ENCODE measurements at places on chromosomes 16 and 17.

GRCh38 chr17:73165616-73166404, 1.0 kb downstream of the SSTR2 start:
- no peak for DNase-seq

- no peak for DNase-seq
Measured at GRCh38 chr17:689556-690275, 24.9 kb downstream of the VPS53 start.

GRCh38 chr17:63772801-63773271, 561 bp downstream of the CCDC47 start:
- no peak for DNase-seq

- DNase-seq: no peak
Measured at GRCh38 chr17:50620858-50621257, 13.8 kb upstream of the ABCC3 start.

DNA sequence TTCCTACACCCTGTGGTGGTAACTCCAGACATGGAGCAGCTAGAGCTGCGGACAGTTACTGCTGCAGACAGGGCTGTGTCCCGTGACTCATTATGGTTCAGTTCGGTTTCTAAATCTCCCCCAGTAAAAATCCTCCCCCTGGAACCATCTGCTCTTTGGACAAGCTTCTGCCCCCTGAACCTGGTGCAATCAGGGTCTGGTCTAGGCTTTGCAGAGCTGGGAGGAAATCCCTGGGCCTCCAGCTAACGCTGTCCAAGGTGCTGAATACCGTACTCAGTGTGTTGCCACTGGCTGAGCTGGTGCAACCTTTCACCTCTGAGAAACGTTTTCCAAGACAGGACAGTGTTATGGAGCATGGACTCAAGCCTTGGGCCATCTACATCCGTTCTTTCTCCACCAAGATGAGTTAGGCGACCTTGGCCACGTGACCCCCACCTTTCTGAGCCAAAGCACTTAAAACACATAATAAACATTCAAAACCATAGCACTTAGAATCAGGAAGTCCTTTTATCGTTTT, 142.0 kb downstream of the CPPED1 start:
- peak; percentile 7 for DNase-seq

DNA sequence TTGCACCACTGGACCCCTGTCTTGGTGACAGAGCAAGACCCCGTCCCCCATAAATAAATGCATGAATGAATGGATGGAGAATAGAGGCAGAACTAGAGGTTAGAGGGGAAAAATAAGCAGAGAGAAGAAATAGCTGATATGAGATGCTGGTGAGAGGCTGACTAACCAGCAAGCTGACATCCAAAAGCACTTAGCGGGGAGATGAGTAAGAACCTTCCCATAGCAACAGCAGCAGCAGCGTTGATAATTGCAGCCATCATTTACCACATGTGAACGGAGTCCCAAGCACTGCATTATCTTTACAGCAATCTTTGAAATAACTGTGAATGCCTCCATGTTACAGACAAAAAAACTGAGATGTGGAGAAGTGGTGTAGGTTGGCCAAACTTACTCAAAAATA, 777.3 kb upstream of the EEF2KMT start:
- no peak for DNase-seq

DNA sequence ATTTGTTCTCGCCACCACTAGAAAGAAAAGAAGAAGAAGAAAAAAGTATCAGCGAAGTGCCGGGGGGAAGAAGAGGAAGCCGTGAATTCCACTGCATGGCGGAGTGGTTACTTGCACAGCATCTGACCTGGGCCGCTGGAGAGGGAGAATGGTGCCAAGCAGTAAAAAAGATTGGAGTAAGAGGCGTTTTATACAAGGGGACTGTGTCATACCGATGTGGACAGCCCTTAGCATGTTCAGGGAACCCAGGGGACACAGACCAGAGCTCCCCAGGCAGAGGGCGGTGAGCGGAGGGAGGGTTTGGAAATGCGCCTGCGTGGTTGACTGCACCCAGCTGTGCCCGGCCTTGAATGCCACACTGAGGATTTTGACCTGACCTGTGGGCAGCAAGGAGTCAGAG, 52.8 kb downstream of the PLXDC1 start:
- DNase-seq: no peak

DNA sequence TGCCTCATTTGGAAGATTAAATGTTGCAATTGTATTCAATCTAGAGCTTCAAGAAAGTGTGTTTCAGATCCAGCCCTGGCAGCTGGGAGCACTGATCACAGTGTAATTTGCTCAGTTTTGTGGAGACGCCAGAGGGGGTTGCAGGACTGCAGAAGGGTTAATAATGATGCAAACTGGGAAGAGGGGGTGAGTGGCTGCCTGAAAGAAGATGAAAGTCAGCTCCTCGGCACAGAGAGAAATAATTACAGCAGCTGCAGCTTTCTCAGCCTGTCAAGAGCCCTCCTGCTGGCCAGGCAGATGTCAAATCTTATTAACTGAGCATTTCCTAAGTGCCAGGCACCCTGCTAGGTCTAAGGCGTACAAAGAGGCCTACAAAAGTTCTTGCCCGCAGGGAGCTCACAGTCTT, 97.7 kb downstream of the ZNF18 start:
- DNase-seq: no peak

DNA sequence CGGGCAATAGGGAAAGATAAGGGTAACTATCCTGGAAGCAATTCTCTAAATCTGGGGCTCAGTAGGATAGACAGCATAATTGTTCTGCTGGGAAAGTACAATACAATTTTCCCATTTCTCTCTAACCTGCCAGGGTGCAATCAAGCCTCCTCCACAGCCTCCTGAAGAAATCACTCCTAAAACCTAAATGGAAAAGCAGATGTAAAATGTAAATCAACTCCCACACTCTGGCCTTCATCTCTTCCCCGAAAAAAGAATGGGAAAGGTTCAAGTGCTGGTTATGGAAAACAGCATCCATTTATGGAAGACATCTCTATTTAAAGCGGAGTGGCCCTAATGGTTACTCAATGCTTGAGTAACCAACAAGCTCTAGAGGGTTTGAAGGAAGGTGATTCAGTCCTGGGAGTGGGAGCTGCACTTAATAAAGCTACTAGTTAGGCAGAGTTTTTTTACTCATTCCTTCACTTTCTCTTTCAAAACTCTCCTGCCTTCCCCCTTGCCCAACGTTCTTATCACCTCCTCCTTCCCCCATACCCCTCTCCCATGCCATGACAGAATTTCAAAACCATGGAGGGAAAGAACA, 5.1 kb downstream of the MMD start:
- no peak for DNase-seq

GRCh38 chr17:47864791-47865216, 13.8 kb upstream of the SP6 start:
- DNase-seq: no peak

DNA sequence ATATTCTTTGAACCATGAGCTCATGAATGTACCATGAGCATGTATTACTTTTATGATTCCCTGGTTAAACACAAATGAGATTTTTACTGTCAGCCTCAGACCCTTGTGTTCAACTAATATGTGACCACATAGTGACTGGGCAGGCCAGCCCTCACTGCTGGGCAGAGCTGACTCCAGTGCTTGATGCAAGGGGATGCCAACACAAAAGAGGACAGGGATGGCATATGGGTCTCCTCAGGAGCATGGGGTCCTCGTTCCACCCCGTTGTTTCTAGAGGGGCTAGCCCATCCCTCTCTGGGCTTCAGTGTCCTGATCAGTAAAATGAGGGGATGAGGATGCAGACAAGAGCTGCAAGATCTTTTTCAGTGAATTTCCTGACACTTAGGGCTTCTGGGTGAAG, 19.3 kb downstream of the CFAP20 start:
- no peak for DNase-seq

DNA sequence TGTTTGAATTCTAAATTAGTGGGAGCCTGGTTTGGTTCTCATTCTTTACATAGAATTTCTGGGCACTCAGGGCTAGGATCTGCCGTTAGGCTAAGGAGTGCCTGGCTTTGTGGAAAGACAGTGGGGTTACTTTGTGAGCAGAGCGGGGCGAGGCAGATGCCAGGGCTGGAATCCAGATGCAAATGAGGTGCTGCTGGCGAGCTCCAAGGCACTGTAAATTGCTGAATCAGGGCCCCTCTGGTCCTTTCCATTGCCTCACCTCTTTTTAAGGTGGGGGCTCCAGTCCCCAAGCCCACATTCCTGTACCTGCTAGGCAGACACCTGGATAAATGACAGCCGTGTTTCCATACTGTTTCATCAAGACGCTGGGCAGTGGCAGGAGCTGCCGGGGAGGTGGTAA, 33.8 kb downstream of the PIPOX start:
- DNase-seq: no peak

- DNase-seq: no peak
Measured at GRCh38 chr16:9823510-9823909, 358.7 kb downstream of the GRIN2A start.

DNA sequence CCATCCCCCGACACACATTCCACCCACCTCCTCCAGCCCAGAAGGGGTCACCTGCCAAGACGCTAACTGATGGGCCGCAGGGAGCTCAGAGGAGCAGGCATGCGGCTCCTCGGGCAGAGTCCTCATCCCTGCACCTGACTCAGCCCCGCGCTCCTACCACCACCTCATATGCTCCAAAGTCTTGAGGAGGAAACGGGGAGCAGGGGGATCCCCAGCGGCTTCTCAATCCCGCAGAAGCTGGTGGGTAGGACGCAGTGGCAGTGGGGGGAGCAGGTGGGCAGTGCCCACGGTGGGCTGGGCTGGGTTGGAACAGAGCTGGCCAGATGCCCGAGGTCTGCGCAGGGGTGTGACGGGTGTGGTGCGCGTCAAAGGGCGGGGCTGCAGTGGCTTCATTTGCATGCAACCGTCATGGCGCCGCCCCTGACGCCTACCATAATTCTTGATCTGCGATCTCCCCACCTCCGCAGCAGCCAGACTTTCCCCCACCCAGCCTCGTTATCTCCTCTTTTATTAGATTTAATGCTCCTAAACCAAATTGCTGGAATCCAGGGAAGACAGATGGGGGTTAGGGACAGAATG, 39.0 kb upstream of the EMP2 start:
- no peak for DNase-seq

DNA sequence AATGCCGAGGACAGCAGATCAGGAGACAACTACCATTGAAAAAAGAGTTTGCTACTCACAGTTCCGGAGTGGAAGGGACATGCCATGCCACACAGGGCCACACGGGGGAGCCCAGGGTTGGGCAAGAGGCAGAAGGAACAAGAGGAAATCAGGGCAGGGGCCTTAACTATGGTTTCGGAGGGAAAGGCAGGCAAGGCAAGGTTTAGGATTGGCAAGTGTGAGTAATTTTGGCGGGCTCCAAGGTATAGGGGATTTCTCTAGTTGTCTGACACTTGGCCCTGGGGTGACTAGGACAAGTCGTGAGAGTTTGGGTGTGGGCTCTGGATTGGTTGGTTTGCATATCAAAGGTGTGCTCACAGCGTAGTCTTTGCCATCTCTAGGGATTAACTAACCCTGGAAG, 27.0 kb upstream of the NTN1 start:
- peak; percentile 67 for DNase-seq

GRCh38 chr17:27895123-27895895, 2.1 kb upstream of the LYRM9 start:
- no peak for DNase-seq

DNA sequence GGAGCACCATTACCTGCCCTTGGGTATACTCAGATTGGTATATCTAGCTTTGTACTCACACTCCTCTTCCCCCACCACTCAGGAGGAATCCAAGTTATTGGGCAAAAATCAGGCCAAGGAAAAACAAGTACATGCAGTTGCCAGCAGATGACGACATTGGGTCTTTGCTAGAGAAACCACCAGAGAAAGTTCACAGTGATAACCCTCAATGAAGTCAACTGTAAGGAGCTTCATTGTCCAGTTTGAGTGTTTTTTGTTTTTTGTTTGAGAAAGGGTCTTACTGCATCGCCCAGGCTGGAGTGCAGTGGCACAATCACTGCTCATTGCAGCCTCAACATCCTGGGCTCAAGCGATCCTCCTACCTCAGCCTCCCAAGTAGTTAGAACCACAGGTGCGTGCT, 34.6 kb upstream of the TOX3 start:
- DNase-seq: no peak

DNA sequence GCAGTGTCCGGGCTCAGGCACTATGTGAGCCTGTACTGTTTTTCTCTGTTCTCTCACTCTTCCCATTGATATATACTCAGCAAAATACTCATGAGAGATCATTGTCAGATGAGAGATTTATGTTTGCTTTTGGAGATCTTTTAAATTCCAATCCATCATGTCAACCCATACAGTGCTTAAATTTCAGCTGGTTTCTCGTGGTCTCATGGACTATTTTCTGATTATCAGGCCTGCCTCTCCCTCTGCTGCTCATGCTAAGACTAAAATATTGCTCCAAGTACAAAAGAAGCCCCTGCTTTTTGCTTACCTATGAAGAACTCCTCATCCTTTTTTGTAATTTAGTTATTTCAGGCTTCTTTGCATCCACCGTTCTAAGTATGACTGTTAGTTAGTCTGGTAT, 547.2 kb downstream of the KCNJ2 start:
- DNase-seq: no peak

DNA sequence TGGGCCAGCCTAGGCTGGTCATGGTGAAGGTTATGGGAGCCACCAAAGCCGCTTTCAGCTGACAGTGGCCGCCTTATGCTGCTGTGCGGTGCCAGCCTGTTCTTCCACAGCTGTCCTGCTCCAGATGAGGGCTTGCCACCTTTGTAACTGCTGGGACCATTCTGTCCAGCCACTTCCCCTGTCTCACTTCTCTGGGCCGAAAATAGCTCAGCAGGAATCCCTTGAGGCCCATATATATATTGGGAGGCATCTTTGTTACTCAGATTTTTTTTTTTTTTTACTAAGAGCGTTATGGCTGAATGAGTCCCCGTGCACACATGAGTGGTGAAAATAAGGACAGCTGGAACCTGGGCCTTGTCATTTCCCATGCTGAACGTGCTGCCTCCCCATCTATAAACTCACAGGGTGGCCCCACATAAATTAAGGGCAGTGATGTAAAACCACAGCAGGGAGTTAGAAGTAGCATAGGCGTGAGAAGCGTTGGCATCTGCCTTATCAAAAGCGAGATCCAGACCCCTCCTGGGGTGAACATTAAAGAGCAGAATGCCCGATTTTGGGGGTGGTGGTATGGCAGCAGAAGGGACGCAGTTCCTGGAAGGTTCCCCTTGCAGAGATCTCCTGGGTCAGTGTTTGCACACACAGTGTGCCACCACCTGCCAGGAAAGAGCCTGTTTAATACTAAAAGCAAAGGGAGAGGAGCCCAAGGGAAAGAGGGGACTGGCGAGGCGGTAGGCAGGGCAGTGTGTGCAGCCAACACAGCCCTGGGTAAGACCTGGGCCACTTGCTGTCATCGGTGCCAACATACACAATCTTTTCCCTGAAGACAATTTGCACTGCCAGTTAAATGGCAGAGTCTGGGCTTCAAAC, 57.8 kb downstream of the USP43 start:
- no peak for DNase-seq
